ENCODE measurements at places on chromosomes 12 and 14.

- DNase-seq: no peak
Observed at GRCh38 chr12:76029982-76030340, 1.6 kb downstream of the PHLDA1 start.

GRCh38 chr14:52824462-52824861 is 33.1 kb upstream of the GNPNAT1 start:
- no peak for DNase-seq

DNA sequence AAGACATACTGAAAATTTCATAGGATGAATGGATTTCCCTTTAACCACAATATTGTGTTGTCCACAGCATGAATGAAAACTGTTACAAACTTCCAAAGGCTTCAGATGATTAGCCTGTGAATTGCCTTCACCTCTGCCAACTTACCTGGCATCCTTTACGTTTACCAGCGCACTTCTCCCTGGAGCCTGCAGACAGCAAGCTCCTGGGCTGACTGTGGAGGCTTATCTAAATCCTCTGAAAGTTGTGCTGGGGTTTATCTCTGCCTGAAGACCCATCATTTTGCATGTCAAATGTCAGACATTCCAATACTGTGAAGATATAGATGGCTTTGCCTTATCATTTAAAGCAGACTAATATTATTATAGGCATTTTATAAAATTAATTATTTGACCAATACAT is 403.0 kb downstream of the SYT1 start:
- no peak for DNase-seq

GRCh38 chr14:95784137-95784536 is 70.2 kb upstream of the TCL1A start:
- no peak for DNase-seq

DNA sequence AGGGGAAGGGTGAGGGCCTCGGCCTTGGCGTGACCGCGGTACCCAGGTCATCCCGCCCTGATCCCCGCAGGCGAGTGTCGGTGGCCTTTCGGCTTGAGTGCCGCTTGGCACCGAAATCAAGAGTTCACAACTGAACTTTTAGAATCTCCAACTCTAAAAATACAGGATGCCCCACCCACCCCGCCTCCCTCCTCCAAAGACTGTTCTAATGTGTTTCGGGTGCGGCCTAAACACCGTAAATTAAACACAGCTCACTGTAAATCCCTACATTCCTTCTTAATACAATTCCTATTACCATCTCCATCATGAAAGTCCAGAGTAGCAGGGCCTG is 11.4 kb downstream of the SCNN1A start:
- DNase-seq: no peak

DNA sequence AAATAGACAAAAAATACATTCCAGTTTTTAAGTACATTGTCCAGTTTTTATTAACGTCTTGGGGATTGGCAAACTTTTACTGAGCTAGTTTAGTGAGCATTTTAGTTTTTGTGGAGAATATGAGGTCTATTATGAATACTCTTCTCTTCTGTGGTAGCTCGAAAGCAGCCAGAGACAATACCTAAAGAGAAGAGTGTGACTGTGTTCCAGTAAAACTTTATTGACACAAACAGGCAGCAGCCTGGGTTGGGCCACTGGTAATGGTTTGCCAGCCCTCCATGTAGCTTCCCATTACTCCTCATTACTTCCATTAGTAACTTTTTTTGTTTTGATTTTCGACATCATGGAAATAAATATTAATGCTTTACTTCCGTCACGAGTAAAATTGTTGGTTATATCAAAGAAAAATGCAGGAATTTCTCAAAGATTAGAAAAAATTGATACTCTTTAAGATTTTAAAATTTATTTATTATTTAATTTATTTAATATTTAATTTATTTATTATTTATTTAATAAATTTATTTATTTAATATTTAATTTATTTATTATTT is 19.6 kb downstream of the RMST start:
- no peak for DNase-seq

- DNase-seq: no peak
Observed at GRCh38 chr12:11688831-11689230, 39.4 kb downstream of the ETV6 start.

GRCh38 chr12:72209086-72209485 is 63.1 kb upstream of the TRHDE start:
- DNase-seq: no peak

DNA sequence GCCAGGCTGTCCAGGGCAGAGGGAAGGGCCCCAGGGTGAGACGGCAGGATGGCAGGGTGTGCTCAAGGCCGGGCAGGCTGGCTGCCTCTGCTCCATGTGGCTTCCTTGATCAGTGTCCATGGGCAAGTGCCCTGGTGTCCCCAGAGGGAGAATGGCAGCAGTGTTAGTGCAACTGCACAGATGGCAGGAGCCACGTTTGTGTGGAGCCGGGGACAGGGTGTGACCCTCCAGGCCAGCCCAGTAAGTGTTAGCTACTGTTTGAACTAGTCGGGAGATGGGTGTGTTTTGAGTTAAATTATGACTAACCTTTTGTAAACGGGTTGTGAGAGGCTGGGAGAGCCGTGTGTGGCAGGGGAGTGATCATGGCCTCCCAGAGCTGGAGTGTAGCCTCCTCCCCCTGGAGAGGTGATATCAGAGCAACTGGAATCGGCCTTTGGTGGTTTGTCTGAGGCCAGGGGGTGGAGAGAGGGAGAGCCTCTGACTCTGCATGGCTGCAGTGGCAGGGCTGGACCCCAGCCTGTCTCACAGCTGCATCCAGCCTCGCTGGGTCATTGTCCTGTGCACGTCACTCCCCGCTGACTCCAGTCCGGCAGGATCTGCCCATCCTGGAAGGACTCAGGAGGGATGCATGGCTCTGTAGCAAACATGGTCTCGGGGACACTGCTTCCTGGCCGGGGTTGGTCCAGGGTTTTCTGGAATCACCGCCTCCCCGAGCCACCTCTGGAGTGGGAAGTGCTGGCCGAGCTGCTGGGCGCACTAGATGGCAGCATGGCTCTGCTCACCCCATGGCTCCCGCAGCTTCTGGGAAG is 27.8 kb downstream of the AACS start:
- DNase-seq: no peak

GRCh38 chr14:101229666-101230065 is 326.1 kb upstream of the RTL1 start:
- DNase-seq: no peak

GRCh38 chr12:3168223-3169221 is 91.3 kb downstream of the TSPAN9 start:
- no peak for DNase-seq

DNA sequence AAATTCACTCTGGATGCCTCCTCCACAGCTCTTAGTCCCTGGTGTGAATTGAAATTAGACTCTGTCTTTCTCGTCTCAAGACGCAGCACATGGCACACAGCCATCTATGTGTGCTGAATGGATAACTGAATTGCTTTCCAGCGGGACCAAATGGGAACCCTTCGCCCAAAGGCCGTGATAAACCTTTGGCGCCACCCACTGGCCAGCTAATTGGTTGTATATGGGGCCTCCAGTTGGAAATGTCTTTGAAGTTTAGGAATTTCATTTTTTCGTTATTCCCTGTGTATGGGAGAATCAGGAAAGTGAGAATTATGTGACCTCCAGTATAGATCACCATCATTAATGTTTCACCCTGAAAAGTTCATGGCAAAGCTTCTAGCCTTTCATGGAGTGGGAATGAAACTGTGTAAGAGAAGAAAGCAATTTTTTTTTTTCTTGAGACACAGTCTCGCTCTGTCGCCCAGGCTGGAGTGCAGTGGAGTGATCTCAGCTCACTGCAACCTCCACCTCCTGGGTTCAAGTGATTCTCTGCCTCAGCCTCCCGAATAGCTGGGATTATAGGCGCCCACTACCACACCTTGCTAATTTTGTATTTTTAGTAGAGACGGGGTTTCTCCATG is 9.8 kb upstream of the HSP90AA1 start:
- DNase-seq: peak; percentile 42

DNA sequence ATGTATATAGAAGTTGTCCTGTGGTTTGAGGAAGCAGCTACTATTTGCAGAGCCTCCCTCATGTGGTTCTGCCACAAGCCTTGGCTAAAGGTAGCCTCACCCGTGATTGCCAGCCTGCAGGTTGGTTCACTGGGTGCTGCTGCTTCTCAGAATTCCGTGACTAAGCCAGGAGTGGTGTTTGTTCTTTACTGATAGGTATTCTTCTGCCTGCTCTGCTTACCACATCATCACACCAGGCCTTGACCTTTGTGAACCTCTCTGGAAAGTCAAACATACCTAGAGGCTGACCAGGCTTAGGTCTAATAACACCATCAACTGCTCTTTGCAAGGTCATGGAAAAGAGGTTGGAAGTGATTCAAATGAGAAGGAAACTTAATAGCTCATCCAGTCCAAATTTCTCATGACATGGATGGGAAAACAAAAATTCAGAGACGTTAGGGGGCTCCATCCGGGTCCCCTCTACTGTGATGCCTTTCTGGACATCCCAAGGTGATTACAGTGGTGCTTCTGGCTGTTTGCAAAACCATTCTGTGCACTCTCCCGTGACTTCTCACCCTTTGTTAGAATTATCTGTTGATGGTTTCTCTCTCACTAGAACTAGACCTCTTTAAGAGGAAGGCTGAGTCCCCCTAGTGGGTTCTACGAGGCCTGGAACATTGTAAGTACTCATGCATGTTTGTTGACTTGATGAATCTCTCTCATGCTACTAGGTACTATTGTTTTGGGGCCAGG is 8.5 kb upstream of the SOCS2 start:
- DNase-seq: no peak

DNA sequence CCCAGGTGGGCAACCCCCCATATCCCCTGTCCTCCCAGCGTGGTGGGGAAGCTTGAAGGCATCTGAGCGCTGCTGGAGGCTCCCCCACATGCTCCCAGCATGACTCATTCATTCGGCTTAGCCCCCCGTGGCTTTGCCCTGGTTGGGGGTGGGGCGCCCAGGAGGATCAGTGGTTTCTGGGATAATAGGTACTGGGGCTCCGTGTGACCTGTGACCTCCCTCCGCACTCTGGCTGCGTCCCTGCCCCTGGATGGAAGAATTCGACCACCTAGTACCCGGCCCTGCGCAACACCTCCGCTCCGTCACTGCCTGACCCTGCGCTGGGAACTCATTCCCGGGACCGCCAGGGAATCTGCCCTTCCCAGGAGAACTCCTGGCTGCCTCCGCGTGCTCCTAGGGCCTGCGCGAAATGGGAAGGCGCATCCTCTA is 120.1 kb downstream of the AACS start:
- DNase-seq: no peak

- DNase-seq: no peak
Observed at GRCh38 chr12:3964439-3964838, 91.2 kb upstream of the PARP11 start.

GRCh38 chr14:20781803-20782202 is 735 bp downstream of the RNASE6 start:
- no peak for DNase-seq

DNA sequence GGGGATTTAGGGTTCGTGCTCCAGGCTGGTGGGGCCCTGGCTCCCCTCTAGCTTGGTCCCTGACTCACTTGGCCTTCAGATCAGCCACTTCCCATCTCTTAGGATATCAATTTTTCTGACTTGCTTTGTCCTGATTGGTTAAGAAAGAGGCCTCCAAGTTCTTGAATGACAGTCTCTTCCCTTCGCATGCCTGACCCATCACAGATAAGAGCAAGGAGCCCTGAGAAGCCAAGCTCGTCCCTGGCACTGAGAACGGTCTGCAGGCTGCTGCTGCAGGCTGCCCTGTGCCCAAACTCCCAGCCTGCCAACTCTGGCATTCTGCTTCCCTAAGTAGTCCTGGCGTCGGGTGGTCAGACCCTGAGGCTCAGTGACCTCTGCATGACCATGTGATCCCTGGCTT is 794 bp upstream of the LRTM2 start:
- no peak for DNase-seq

DNA sequence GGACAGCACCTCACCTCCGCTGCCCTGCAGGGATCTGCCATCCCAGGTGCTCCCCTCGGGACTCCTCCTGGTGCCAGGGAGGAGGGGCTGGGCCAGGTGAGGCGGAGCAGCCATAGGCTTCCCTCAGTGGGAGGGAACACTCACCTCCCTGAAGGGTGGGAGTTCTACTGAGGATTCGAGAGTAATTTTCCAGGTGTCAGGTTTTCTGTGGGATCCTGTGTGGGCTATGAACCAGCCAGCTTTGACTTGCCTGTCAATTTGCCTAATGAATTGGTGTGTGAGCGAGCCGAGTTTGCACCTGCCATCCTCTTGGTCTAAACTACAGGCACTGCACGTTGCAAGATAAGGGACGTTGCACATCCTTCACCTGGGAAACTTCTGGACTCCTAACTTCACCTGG is 50.3 kb downstream of the NOC4L start:
- no peak for DNase-seq

DNA sequence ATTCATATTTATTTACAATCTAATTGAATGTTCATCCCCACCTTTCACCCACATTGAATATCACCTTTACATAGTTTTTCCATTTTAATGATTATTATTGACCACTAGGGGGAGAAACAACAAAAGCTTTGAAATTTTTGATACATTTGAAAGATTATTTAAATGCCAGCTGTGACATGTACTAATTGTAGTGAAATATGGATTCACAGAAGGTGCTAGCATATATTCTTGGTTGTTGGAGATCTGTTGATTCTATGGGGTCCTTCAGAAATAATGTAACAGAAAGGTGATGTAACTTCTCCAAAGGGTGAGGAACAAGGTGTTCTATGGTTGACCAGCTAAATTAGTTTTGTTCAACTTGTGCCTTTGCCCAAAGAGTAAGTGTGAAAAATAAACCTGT is 22.4 kb upstream of the GPR33 start:
- DNase-seq: peak; percentile 16

GRCh38 chr12:111870706-111871105 is 28.7 kb downstream of the MAPKAPK5 start:
- DNase-seq: no peak

DNA sequence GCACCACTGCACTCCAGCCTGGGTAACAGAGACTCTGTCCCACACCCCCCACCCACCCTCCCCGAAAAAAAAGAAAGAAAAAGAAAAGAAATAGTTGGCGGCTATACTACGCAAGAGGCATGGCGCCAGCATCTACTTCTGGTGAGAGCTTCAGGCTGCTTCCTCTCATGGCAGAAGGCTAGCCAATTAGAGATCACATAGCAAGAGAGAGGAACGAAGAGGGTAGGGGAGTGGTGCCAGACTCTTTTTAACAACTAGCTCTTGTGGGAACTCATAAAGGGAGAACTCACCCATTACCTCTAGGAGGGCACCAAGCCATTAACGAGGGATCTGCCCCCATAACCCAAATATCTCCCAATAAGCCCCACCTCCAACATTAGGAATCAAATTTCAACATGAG is 6.2 kb downstream of the DENND5B start:
- DNase-seq: no peak

DNA sequence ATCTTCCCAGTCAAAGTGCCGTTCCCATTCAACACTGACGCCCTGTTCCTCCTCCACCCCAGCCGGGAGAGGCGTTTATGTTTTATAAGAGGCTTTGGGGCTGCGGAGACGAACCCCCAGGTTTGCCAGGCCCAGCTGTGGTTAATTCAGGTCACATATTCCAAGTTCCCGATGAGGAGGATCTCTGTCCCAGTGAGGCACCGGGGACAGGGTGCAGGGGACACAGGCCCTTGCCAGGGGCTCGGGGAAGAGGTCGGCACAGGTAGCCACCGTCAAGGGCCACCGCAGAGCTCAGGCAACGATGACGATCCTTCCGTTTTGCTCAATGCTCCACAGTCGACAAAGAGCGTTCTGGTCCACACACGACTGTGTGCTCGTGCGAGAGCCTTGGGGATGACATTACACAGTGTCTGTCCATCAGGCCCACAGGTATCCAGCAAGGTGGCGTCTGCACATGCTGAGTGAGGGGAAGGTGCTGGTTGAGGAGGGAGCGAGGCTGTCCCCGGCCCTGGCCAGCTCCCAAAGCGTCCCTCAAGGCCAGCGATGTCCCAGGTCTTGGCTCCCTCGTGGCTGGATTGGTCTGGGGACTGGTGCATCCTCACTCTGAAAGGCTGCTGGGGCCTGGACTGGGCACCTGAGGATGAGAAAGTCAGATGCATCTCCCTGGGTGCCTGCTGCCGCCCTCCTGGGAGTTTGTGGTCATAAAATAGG is 189.2 kb upstream of the C14orf180 start:
- DNase-seq: no peak
